ENCODE measurements at places on chromosomes 13 and 19.

GRCh38 chr13:27482983-27483382 is 32.6 kb upstream of the MTIF3 start:
- DNase-seq, result no peak

DNA sequence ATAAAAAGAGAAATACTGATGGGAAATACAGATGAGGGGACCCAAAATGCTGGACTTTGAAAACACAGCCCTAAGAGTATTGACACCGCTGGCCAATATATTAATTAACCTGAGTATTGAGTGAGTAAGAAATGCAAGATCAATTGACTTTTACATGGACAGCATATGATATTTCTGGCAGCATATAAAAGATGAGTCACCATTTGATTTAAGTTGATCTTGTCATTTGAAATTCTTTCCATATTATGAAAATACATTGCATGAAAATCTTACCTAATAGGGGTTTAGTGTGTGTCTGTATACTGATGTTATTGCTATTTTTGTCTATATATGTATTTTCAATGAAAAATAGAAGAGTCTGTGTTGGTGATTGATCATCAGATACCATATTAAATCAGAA is 619.6 kb downstream of the KCTD12 start:
- DNase-seq, result no peak

DNA sequence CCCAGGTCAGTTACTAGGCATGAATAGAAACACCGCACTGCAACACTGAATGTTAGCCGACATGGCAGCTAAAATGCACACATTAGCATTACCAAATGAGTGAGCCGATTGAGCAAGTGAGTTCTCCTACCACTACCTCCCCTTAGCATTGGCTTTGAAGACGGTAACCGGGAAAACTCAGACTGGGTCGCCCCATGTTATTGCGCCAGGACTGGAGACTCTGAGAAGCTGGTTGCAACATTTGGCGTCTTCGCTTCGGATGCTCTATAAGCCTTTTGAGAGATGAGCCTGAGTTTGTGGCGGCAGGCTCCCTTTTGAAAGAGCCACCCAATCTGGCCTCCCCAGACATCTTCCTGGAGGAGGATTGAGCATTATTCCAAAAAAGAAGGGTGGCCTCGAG is 68.5 kb upstream of the POMP start:
- no peak for DNase-seq

GRCh38 chr13:20173116-20173746 is 12.4 kb upstream of the GJA3 start:
- DNase-seq, result no peak

- DNase-seq, result no peak
These were observed 270.4 kb downstream of the ENOX1 start for GRCh38 chr13:43516401-43516833.

Measured in CMK (cell line).